ENCODE measurements at places on chromosomes 2 and 18.

- no peak for DNase-seq
Measured at GRCh38 chr18:57855551-57855950, 52.4 kb upstream of the ATP8B1 start.

DNA sequence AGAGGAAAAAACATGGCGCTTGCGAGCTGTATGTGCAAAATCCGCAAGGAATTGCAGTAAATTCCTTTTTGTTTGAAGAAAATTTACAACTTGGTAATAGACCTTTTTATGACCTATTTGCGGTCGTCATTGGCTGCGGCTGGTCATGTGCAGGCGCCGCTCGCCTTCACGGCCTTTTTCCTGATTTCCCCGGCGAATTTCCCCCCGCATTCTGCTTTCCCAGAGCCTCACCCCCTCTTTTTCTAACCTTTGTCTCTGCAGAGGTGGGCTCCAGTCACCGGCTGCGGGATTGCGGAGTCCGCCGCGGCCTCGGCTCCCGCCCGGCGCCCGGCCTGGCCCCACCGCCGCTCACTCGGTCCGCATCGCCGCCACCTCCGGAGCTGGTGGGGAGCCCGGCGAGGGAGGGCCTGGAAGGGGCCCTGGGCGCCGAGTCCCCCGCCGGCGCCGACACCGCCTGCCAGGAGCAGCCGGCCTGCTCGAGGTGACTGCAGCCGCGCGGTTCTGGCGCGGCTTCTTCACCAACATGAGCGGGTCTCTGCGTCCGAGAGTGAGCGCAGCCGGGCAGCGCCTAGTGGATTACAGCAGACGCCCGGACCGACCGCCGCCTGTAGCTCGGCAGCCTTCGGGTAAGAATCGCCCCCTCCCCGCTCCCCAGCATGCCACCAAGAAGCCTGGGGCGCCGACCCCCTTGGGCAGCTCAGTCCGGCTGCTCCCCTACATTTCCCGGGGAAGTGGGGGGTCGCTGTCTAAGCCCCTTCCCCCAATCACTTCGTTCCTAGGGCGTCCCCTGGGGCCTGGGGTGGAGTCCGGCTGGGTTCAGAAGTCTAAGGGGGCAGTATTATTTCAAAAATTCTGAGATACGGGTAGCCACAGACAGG lies 7.1 kb downstream of the HOXD8 start:
- DNase-seq, result no peak

DNA sequence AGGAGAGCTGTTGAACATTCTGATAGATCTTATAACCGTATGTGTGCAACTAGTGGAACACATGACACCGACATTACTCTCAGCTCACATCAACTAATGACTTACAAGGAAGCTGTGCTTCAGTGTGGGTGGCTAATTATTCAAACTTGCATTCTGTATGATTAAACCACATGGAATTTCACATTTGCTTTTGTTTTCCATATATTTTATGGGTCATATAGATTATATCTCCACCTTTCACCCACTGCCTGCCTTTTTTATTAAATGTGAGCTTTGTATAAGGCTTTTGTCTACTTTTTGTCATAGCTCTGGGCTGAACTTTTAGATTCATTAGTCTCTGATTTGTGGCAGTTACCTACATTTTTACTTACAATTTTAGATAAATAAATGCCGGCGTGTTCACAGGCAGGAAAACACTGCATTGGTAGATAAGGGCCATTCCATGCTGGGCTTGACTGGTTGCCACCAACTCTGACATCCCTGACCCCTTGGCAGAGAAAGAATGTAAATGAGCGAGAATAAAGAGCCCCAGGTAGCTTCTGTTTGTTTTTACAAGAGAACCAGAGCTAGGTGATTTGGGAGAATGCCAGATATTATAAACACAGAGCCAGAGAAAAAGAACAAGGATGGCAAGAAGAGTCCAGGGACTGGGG lies 35.7 kb downstream of the LYPD6 start:
- no peak for DNase-seq

GRCh38 chr2:84938194-84938879 lies 32.6 kb upstream of the KCMF1 start:
- DNase-seq, result no peak

Data from omental fat pad (tissue), 4 donors.